ENCODE measurements at places on chromosomes 16 and 17.

GRCh38 chr16:83171396-83171795 is 544.6 kb downstream of the CDH13 start:
- no peak for DNase-seq

DNA sequence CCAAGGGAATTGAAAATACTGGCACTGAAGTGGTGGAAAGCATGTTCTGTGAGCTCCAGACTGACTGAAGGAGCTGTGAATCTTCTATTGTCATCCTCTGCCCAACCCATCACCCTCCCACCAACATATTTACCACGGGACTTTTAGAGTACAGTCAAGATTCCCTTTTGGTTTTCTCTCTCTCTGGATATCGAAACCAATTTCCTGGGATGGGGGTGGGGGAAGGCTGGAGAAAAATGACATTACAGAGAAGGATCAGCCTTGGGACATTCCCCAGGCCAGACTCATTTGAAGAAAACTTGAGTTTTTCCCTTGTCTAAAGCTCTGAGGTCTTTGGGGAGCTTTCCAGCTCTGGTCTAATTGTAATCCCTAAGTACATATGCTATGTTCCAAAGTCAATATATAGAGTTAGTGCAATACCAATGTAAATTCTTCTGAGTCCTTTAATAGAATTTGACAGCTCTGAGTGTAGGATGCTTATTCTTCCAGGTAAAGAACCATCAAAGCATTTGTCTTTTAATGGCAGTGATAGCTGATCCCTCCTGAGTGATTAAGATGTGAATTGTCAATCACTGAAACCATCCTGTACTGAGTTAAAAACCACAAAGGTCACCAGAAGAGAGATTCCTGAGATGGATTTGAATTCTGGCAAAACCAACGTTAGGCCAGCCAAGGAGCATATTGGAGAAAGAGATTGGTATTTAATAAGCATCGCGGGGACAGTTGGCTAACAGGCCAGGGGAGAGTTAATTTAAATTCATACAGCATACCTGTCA is 48.8 kb upstream of the CCL1 start:
- no peak for DNase-seq

DNA sequence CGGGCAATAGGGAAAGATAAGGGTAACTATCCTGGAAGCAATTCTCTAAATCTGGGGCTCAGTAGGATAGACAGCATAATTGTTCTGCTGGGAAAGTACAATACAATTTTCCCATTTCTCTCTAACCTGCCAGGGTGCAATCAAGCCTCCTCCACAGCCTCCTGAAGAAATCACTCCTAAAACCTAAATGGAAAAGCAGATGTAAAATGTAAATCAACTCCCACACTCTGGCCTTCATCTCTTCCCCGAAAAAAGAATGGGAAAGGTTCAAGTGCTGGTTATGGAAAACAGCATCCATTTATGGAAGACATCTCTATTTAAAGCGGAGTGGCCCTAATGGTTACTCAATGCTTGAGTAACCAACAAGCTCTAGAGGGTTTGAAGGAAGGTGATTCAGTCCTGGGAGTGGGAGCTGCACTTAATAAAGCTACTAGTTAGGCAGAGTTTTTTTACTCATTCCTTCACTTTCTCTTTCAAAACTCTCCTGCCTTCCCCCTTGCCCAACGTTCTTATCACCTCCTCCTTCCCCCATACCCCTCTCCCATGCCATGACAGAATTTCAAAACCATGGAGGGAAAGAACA is 5.1 kb downstream of the MMD start:
- no peak for DNase-seq

- DNase-seq: peak; percentile 83
Measured at GRCh38 chr17:3535253-3535995, 22.2 kb downstream of the TRPV3 start.
